Panc1 (cell line): ENCODE measurements at places on chromosomes 4 and X.
A peak's percentile ranks its signal among the peaks of the same experiment; 100 is the strongest.

DNA sequence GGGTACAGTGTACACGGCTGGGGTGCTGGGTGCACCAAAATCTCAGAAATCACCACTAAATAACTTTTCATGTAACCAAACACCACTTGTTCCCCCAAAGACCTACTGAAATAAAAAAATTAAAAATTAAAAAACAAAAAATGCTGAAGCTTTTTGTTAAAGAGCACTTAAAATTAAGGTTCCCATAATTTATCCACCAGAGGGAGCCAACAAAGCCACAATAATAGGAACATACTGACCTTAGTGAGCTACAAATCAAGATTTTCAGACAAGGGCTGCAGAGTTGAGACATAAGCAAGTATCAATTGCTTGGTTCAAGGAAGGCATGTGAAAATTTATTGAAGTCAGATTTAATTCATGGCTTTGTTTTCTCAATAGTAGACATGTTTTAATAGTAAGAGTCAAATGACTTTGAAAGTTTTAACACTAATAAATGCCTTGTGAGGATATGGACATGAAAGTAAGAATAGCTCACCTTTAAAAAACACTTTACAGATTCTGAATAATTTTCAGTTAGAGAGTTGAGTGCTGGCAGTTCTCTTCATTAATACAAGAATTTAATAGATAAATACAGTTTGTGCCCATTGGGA is 43.0 kb upstream of the SCOC start:
- no peaks in the 10 kb centered on the region for H3K36me3 ChIP-seq
- H3K4me3 ChIP-seq = no peak overlapping the region
- no peaks in the 10 kb centered on the region for H3K4me1 ChIP-seq
- H3K27ac ChIP-seq = no peak overlapping the region

DNA sequence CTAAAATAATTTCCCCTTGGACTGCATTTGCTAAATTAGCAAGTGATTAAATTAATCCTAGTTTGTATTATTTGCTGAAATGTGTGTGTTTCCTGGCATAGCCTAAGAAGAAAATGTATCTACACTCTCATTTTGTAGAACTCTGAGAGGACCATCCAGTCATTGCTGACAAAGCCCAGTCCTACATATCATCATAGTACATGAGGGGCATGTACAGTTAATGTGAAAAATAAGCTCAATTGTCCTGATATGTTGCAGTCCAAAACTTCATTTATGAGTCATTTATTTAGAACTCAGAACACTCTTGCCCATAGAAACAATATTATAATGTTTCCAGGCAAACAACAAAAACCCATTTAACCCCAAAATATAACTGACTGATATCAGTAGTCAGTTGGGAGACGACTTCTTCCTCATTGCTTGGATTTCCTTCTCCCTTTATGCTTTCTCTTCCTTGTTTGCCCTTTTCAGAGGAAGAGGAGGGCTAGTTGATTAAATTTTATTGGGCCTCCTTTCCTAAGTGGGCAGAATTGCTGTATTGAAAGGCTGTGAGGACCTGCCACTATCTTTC is 26.9 kb upstream of the BBS12 start:
- no peak overlapping the region for H3K27ac ChIP-seq
- no peaks in the 10 kb centered on the region; the same call in 1 of the 2 replicates for H3K4me1 ChIP-seq
- H3K36me3 ChIP-seq = no peaks in the 10 kb centered on the region
- no peak for DNase-seq
- H3K4me3 ChIP-seq = no peak overlapping the region
- H3K27me3 ChIP-seq = no peaks in the 10 kb centered on the region

DNA sequence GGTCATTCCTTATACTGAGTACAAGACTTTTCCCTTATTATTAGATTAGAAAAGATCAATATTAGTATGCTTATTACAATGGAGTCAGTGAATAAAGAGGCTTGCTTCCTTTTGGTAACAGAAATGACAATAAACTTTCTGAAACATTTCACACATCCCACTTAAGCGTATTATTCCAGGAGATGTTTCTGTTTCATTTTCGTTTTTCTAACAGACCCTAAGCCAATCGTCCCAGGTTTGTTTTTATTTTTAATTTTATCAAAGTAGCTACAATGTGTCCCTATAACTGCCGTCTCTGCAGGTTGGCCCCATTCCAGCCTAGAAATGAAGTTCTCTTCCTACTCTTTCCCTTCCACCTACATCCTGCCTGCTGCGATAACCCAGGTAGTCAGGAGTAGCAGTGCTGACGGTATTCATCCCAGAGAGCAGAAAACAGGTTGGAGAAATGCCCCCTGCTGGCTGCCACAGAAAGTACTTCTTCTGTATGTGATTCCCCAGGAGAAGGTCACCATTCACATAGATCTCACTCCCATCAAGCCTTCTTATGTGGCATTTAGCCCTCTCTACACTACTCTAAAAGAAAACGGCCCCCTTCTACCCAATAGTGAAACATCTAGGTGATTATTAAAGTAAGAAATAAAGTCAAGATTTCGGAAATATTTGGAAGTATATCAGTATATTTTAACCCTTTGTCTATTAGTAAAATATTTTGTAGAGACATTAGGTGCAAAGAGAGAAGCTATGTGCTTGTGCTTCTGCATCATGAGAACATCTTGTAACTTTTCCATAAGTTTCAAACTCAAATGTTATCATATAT is 40.4 kb downstream of the ENPEP start:
- H3K27me3 ChIP-seq = no peaks in the 10 kb centered on the region
- H3K4me3 ChIP-seq = peak overlapping the region; percentile 37
- H3K4me1 ChIP-seq = no peaks in the 10 kb centered on the region
- H3K27ac ChIP-seq = no peak overlapping the region

GRCh38 chrX:153684467-153685155 is 3.1 kb upstream of the SLC6A8 start:
- no peak overlapping the region for H3K4me3 ChIP-seq
- H3K27ac ChIP-seq = no peak overlapping the region
- no peaks in the 10 kb centered on the region for H3K27me3 ChIP-seq
- DNase-seq = no peak
- no peaks in the 10 kb centered on the region for H3K36me3 ChIP-seq
- peaks cover 19% of the 10 kb centered on the region for H3K4me1 ChIP-seq

DNA sequence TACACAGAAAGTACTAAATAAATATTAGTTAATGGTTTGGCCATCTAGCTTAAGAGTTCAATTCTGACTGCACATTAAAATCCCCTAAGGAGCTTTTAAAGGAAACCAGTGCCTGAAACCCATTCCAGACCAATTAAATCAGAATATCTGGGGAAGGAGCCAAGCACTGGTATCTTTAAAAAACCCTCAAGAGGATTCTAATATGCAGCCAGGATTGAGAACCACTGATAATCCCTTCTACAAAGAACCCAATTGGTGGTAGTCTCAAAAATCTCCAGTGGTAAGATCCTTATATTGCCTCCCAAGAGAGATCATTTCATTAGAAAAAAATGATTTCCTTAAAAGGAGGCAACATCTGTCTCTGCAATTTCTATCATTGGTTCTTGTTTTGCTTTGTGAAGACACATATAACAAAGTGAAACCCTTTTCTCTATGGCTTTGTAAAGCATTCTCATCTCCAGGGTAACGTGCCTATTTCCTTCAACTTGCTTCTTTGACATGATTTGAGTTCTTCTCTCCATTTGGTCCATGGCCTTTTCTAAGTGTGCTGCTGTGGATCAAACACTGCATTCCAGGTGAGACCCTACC is 3.5 kb downstream of the GPR34 start:
- no peaks in the 10 kb centered on the region for H3K27me3 ChIP-seq
- no peak for DNase-seq
- H3K4me1 ChIP-seq = no peaks in the 10 kb centered on the region
- H3K36me3 ChIP-seq = no peaks in the 10 kb centered on the region
- H3K4me3 ChIP-seq = no peak overlapping the region

DNA sequence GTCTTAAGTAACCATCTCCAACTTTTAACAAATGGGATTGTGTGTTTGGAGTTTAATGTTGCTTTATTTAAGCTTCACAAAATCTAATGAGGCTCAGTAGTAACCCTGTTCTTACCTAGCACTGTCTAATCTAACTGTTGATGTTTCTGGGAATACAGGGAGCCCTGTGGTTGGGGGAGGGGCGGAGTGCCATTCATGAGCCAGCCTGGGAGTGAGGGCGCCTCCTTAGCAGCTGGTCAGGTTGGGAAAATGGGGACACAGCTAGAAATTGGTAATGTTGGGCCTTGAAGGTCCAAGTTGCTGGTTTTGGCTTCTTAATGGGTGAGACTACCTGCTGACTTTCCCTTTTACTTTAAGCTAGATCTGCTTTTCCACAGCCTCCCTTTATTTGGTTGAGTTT is 22.9 kb upstream of the TADA2B start:
- no peak overlapping the region for H3K4me3 ChIP-seq
- H3K27me3 ChIP-seq = no peaks in the 10 kb centered on the region

- H3K27ac ChIP-seq = no peak overlapping the region
- H3K4me1 ChIP-seq = no peaks in the 10 kb centered on the region
- H3K36me3 ChIP-seq = no peaks in the 10 kb centered on the region
- H3K27me3 ChIP-seq = no peaks in the 10 kb centered on the region
- no peak for DNase-seq
These were observed 179.2 kb upstream of the PCDH18 start for GRCh38 chr4:137711502-137711901.

GRCh38 chr4:87150498-87151261 is 69.7 kb downstream of the KLHL8 start:
- no peaks in the 10 kb centered on the region for H3K4me1 ChIP-seq
- peak; percentile 57 for DNase-seq
- H3K27me3 ChIP-seq = no peaks in the 10 kb centered on the region
- no peak overlapping the region for H3K4me3 ChIP-seq

GRCh38 chr4:176775338-176775737 is 17.4 kb downstream of the VEGFC start:
- no peaks in the 10 kb centered on the region for H3K27me3 ChIP-seq
- H3K36me3 ChIP-seq = no peaks in the 10 kb centered on the region
- peak overlapping the region; percentile 86; the same call in 1 of the 2 replicates for H3K27ac ChIP-seq
- no peak overlapping the region for H3K4me3 ChIP-seq
- H3K4me1 ChIP-seq = peaks cover 34% of the 10 kb centered on the region

- no peak for DNase-seq
- no peaks in the 10 kb centered on the region for H3K27me3 ChIP-seq
- H3K4me1 ChIP-seq = no peaks in the 10 kb centered on the region
- H3K4me3 ChIP-seq = no peak overlapping the region
- no peak overlapping the region for H3K27ac ChIP-seq
These were observed 108.7 kb downstream of the DHRSX start for GRCh38 chrX:2391869-2392606.

- no peaks in the 10 kb centered on the region for H3K36me3 ChIP-seq
- no peaks in the 10 kb centered on the region for H3K27me3 ChIP-seq
- no peak overlapping the region for H3K4me3 ChIP-seq
- DNase-seq = no peak
- H3K4me1 ChIP-seq = no peaks in the 10 kb centered on the region
These were observed 262.2 kb downstream of the ARHGAP10 start for GRCh38 chr4:147994076-147994475.

DNA sequence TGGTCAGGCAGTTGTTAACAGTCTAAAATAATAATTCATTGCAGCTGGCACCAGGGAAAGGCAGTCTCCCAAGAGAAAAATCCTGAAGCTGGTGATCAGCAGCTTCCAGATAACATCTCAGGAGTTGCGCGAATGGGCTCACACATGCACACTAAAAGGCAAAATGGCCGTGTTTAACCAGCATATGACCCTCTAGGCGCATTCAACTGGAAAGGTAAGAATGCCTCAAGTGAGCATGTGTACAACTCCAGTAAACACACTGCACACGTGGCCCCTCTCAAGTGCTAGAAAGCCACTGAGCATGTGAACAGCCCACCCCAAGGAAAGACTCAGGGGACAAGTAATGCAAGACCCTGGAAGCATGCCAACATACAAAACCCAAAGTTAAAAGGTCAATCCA is 33.1 kb downstream of the STPG2 start:
- no peaks in the 10 kb centered on the region for H3K4me1 ChIP-seq
- no peak for DNase-seq
- no peak overlapping the region for H3K27ac ChIP-seq
- H3K4me3 ChIP-seq = no peak overlapping the region
- no peaks in the 10 kb centered on the region; the same call in 1 of the 2 replicates for H3K27me3 ChIP-seq

DNA sequence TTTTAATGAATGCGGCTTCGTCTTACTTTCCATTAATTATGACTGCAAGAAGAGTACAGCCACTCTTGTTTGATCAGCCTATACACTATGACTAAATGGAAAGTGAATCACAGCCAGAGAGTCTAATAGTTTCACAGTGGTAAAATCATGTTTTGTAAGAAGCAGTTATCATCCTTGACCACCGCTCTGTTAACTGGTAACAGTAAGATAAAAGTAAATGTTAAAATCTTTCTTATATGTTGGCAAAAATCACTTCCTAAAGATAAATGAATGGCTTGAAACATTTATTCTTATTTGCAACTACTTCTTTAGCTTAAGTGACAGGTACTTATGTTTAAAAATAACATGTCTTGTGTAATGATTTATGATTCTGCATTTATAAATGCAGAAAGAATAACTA is 13.2 kb downstream of the GALNT7 start:
- DNase-seq = no peak
- no peak overlapping the region for H3K4me3 ChIP-seq
- no peaks in the 10 kb centered on the region for H3K36me3 ChIP-seq
- peaks cover 79% of the 10 kb centered on the region for H3K4me1 ChIP-seq
- no peaks in the 10 kb centered on the region for H3K27me3 ChIP-seq

DNA sequence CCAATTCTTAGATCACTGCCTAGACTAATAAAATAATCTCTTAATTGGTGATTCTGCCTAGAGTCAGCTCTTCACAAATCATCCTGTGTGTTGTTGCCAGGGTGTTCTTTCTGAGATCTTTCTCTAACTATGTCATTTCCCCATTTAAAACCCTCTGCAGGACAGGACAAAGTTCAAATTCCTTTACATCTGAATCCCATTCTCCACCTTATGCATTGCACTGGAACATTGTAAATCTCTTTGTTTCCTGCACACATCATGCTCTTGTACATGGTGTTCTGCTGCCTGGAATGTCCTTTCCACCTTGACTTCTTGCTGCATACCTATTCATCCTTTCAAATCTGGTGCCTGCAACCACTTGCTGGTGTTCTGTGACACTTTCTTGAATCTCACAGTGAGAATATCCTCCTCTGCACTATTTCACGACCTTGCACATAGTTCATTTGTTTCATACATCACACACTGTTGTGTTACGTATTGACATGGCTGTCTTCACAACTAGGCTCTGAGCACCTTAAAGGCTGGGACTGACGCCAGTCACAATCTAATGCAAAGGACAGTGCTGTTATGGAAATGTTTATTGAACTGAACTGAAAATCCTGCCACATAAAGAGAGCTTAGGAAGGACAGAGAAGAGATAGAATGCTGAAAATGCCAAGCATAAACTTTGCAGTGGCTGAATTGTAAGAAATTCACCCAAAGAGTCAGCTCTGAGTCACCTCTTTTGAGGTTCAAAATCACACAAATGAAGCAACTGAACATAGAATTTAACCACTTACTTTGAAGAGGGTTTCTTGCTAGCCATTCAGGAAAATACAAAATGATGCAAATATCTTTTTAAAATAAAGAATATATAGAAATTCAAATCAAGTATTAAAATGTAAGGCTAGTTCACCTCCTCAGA is 26.4 kb upstream of the SMIM14 start:
- H3K27me3 ChIP-seq = no peaks in the 10 kb centered on the region
- H3K27ac ChIP-seq = no peak overlapping the region
- no peaks in the 10 kb centered on the region for H3K4me1 ChIP-seq
- H3K36me3 ChIP-seq = no peaks in the 10 kb centered on the region
- no peak for DNase-seq

- no peaks in the 10 kb centered on the region for H3K27me3 ChIP-seq
- no peak overlapping the region for H3K27ac ChIP-seq
- no peak for DNase-seq
These were observed 34.4 kb upstream of the BLTP1 start for GRCh38 chr4:122117743-122118142.

GRCh38 chr4:160141206-160141605 is 1038.3 kb downstream of the RAPGEF2 start:
- no peak overlapping the region for H3K4me3 ChIP-seq
- no peak overlapping the region for H3K27ac ChIP-seq
- H3K36me3 ChIP-seq = no peaks in the 10 kb centered on the region
- H3K4me1 ChIP-seq = no peaks in the 10 kb centered on the region
